ENCODE measurements at places on chromosomes 3 and 15.
A peak's percentile ranks its signal among the peaks of the same experiment; 100 is the strongest.

DNA sequence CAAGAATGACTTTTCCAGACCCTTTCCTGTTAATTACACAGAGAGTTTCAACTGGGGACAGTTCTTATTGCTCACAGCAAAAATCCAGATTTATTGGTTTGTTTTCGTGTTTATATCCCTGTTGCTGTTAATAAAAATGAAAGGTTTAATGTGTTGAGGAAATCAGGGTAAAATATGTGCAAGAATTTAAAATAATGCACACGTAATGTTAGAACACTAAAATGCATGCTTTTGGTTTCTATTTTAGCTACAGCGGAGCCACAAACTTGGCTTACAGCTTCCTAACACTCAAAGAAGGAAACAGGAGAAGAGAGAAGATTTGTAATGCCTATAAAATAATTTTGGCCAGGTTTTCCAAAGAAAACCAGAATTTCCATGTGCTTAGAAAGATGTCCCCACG lies 62.7 kb downstream of the CASR start:
- no peak for DNase-seq

DNA sequence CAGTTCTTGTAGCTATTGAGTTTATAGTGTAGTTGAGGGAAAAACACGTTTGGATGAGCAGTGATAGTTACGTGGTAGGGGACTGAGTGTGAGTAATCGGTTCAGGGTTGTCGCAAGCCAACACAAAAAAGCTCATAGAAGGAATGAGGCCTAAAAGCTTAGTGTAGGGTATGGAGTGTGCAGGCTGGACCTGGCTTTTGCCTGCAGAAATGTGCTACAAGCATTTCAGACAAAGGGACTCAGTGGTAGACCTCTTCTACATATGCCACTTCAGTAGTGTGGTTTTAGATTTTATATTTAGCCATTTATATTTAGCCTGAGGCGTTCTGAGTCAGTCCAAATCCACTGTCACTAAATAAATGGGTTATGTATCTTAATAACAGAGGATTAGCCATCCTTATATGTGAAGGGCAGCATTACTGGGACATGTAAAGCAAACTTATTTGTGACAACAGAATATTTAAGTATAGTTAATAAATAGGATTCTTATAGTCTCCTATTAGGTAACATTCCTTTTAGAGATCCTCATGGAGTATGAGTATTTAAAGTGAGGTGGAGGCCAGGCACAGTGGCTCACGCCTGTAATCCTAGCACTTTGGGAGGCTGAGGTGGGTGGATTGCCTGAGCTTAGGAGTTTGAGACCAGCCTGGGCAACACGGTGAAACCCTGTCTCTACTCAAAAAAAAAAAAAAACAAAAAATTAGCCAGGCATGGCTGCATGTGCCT lies 21.8 kb downstream of the ATP2C1 start:
- DNase-seq: no peak

GRCh38 chr3:138097192-138098172 lies 17.9 kb downstream of the DZIP1L start:
- no peak for DNase-seq

DNA sequence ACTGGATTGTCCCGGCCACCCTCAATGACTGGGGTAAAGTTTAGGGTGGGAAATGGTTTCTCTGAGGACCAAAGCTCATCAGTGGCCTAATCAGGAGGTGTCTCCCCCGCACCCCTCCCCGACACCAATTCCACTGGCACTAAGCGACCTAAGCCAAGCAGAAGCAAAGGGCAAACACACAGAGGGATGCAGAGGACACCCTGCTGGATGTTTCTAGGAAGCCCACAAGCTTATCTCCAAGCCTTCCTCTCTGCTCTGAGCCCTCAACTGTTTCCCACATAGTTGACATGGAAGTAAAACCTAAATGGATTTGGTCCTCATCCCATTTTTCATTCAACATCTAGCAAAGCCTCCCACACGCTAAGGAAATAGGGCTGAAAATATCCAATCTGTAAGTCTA lies 68.5 kb downstream of the C3orf70 start:
- no peak for DNase-seq

- DNase-seq: no peak
These were observed 2.7 kb downstream of the ZMAT3 start for GRCh38 chr3:179068779-179069530.

GRCh38 chr3:181694805-181695660 lies 16.7 kb upstream of the SOX2 start:
- DNase-seq: peak; percentile 29

- DNase-seq: no peak
These were observed 44.4 kb downstream of the ST3GAL6 start for GRCh38 chr3:98807561-98807960.

DNA sequence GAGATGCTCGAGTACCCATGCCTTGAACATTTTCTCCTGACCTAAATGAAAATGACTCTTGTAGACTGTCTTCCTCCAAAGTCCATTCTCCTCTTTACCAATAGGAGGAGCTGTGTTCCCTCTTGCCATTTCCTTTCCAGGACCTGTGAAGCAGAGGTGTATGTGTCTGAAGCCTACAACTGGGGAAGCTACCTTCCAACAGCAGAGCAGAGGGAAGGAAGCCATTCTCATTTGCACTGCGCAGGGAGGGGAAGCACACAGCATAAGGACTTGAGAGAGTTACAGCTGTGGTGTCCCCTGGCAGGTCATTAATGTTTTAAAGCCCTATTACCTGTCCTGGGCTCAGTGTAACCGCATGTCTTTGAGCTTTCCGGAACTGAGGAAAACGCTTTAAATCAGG lies 38.7 kb downstream of the HSPBAP1 start:
- DNase-seq: no peak

- DNase-seq: peak; percentile 48
These were observed 55.0 kb upstream of the CHD2 start for GRCh38 chr15:92845126-92845508.

DNA sequence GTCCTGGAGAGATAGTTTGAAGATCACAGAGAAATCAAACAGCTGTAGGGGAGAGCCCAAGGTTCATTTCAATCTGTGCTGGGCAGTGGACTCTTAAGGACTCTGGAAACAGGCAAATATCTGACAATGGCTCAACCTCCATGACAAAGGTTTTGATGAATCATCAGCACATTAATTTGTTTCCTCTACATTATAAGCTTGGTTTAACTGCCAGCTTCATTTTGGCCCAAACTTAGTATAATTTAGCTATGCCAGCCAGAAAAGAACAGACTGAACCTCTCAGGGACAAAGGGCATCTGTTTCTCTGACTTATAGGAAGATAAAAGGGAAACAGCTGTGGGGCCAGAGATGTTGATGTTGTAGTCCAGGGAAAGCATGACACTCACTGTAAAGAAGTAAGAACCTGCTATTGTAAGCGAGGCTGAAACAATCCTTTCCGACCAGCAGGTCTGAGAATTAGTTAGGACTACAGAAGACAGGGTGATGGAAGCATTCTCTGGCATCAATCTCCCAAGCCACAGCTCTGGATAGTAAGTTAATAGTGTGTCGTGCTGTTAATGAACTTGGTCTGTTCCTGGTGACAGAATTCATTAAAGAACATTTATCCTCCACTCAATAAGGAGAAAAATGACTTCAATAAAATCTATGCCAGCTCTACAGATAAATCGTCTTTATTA lies 110.1 kb downstream of the KCNMB2 start:
- no peak for DNase-seq

DNA sequence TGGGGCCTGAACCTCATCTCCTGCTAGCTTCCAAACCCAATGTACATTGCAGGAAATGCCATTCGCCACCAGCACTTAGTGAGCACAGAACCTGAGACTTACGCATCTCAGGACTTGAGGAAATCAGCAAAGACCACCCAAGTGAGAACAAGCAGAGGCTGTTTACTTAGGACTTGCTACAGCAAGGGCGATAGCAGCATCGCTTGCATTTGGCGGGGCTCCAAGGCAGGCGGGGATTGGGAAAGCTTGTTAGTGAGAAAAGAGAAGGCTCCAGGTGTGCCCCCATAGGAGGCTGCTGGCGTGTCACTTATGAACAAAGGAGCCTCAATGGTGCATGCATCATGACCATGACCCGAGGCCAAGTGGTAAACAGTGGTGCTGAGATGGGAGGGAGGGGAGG lies 19.7 kb downstream of the SLC6A20 start:
- DNase-seq: no peak

- no peak for DNase-seq
These were observed 23.0 kb downstream of the ITGA11 start for GRCh38 chr15:68408971-68409370.

DNA sequence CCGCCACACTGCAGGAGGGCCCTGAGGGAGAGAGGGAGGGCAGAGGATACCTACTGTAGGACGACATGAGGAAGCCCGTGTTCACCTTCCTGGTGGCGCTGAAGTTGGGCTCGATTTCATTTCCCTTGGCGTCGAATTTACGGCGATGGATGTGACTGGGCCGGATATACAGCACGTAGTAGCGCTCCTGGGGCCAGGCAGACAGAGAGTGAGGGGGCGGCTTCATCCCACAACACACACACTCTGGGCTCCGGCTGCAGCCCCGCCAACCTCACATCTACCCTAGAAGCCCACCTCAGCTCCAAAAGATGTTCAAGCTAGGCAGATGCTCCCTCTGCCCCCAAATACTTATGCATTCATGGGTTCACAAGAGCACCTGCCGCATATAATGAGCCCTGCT lies 4.5 kb downstream of the ARPIN start:
- DNase-seq: no peak

GRCh38 chr15:37223089-37223488 lies 122.7 kb upstream of the MEIS2 start:
- no peak for DNase-seq

DNA sequence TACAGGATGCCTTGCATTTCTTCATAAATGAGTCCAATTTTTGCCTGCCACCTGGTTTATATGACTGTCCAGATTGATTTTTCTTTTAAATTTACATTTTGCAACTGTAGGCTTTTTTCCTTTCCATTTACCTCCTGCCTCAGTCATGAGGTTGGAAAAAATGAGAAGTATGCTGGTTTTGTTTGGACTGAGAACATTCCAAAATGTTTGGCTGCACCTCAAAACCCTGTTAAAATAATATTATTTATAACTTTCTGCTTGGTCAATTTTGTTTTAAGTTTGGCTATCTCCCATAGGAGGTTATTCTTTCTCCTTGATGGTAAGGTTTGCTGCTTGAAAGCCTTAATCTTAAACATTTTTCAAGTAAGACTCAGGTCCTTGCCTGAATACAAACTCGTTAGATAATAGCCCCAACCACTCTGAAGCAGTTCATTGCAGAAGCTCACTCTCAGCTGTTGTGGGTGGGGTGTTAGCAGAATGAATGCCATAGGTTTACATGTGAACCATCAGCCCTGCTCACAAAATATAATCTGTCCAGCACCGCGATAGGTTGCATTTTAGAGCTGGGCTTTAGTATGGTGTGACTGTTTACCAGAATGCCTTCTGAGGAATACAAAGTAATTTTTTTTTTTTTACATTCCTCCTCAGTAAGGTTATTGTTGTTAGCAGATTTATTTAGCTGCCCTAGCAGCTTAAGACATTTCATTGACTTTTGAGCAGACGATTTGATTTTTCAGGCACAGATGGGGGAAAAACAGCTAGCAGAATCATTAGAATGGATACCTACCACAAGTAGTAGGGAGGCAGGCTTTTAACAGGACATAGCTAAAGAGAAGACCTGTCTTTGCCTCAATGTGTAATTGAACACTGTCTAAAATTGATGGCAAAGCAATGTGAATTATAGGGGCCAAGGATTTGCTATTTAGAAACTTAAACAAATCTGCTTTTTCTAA lies 630.8 kb upstream of the KCNMB2 start:
- DNase-seq: no peak

- no peak for DNase-seq
These were observed 3.1 kb downstream of the ABHD14B start for GRCh38 chr3:51970606-51971300.

DNA sequence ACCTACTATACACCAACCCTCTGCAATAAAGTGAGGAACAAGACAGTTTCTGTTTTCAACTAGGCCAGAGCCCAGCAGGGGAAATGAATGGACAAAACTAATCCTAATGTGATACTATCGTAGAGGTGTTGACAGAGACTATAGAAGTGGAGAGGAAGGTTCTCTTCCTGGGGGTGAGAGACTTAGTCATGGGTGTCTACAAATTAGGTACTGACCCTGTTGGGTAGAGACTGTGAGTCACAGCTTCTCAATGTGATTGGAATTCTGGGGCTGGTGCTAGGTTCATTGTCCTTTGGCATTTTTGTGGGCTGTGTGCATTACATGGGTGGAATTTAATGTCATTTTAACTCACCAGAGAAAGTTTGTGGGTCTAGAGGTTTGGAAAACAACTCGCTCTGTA lies 79.3 kb downstream of the ADAMTSL3 start:
- DNase-seq: no peak

- no peak for DNase-seq
These were observed 162.9 kb downstream of the LRTM1 start for GRCh38 chr3:54764911-54765310.

GRCh38 chr15:40365016-40365415 lies 7.0 kb downstream of the DISP2 start:
- DNase-seq: no peak

DNA sequence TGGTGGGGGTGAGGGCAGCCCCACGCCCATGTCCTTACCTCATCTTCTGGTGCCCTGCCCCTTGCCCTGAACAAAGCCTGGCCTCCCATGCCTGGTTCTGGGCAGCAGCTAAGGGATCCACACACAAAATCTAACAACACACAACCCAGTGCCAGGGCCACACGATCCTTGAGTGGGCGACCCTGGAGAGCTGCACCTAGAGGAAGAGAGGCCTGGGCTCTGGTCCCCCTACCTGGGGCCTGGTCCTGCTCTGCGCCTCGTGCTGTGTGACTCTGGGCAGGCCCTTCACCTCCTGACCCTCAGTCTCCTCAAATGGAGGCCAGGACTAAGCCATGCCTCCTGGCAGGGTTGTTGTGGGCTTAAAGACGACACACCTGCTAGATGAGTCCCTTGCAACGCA lies 20.0 kb upstream of the C3orf22 start:
- DNase-seq: no peak

DNA sequence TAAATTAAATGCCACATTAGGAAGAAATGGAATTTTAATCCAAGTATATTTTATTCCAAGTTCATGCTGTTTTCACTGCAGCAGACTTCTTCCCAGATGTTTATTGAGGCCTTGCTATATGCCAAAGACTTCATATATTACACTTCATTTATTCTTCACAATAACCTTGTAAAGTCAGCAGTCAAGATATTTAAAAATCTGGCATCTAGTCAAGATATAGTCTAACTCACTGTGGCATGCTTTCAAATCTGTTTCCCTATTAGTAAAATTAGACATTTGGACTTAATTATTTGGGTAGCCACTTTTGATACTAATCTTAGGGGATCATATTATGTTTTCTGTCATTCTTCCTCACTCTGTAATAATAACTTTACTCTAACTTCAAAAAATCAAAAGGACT lies 81.5 kb upstream of the VGLL3 start:
- no peak for DNase-seq

DNA sequence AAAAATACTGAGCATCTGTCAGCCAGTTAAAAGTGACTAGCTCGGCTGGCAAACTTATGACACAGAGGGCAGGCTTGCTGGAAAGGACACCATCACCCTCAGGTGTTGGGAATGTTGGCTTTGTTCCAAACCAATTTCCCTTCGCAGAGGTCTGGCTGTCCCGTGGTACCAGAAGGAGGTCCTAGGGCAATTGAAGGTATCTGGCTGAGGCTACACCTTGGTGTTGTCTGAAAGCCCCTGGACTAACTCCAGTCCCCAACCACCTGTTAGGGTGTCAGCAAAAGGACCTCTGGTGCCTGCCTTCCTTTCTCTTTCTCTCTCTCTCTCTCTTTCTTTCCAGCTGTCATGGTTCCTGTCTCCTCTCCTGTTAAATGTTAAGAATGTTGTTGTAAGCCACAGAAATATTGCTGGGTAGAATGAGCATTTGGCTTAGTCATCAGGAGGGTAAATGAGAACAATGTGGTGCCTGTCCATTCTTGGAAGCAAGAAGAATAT lies 12.5 kb downstream of the PRR20G start:
- DNase-seq: peak; percentile 18
